KBM-7 (cell line): ENCODE measurements at places on chromosomes 4 and X.

- peak; percentile 36 for DNase-seq
Measured at GRCh38 chrX:10769195-10769594, 148.8 kb upstream of the MID1 start.

DNA sequence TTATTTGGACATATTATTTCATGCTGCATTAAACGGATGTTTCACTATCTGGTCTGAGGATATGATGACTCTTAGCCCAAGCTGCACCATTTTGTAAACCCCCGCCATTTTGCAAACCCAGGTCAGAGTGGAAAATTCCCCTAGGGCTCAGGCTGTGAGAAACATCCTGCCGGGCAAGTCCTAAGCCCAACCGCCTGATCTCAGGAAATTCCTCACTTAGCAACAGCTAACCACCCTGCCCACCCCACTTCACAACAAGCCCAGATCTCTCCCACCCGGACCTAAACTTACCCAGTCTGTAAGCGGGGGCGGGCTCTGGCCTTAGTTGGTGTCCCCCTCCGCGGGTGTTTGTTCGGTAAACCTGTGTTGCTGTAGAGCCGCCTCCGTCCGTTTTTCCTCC is 2747.1 kb downstream of the PCDH7 start:
- no peak for DNase-seq

DNA sequence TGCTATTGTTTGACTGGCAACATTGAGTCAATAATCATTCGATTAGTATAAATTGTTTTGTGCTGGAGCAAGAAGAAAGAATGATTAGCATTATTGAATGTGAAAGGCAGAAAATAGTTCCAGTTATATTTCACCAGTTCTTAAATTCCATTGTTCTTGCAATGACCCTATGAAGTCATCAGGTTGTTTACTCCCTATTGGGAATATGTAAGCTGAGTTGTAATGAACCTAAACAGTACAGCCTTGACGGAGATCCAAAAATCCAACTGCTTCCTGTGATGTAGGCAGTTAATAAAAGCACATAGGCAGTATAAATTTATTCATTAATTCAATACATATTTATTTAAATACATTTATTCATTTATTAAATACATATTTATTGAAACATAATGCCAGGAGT is 947.5 kb downstream of the PCDH7 start:
- no peak for DNase-seq

GRCh38 chr4:74357965-74358364 is 7.0 kb upstream of the EREG start:
- no peak for DNase-seq

DNA sequence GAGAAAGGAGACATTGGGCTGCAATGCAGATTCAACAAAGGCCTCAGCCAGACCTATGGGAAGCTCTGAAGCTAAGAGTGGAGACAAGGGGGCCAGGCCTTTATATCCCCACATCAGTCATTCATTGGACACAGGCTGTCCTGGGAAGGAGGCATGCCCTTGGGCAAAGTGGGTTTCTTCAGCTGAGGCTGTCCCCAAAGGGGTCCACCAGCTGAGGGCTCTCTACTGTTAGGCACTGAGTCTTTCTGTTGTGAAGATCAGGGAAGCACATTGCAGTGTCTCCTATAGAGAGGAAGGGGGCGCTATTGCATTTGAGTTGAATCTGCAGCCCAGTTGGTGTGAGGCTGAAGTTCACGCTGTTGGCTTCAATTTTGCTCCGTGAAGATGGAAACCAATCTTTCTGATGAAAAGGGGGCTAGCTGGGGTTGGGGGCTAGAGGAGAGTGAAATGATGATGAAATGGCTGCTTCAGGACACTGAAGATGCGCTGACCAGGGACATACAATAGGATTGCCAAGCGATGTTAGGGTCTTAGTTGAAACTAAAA is 48.0 kb downstream of the SLC25A5 start:
- peak; percentile 92 for DNase-seq

DNA sequence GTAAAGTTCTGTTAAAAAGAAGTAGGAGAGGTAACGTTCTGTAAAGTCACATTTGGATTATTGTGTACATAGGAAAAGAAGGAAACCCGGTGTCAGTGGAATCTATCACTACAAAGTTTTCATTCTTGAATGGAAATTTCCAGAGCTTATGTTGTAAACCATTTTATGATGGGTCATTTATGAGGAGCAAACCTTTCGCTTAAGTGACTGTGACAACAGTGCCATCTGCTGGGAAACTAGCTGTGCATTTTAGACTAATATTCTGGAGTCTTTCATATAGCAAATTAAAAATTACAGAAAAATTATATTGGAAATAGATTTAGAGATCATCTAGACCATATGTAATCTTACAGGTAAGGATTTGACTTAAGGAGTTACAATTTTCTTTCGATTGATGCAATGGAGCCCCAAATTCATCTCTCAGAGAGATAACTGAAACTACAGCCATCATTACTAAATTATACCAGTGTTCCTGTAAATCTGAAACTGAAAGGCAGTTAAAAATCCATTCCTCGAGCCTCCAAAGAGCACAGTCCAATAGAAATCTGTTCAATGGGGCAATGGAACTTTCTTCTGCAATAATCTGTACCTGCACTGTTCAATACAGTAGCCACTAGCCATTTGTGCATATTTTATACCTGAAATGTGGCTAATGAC is 26.9 kb downstream of the ASB9 start:
- DNase-seq: peak; percentile 29

- DNase-seq: no peak
Measured at GRCh38 chr4:189988877-189989431, 38.1 kb downstream of the FRG2 start.

- DNase-seq: no peak
Measured at GRCh38 chr4:99324979-99325378, 3.8 kb upstream of the ADH1B start.

DNA sequence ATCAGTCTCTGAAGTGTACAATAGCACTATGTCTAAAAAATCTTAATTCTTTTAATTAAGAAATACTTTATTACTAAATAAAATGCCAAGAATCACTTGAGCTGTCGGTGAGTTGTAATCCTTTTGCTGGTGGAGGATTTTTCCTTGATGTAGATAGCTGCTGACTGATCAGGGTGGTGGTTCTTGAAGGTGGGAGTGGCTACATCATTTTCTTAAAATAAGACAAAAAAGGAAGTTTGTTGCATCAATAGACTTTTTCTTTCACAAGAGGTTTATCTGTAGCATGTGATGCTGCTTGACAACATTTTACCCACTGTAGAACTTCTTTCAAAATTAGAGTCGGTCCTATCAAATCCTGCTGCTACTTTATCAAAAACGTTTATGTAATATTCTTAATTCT is 68.8 kb upstream of the ZC4H2 start:
- DNase-seq: no peak

DNA sequence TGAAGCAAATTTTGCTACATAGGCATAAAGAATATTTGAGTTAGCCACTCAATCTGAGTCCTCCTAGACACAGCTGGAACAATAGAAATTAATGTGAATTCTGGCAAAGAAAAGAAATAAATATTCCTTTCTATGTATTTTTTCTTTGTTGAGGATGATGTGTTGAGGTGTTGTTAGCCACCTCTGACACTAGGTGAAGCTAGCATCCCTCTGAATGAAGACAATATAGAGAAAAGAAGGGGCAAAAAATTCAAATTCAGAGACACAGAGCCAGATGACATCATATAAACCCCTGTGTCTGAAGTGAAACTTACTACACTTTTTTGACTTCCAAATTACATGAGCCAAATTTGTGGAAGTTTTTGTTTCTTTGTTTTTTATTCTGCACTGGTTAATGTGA is 34.6 kb upstream of the TMPRSS11D start:
- peak; percentile 29 for DNase-seq

DNA sequence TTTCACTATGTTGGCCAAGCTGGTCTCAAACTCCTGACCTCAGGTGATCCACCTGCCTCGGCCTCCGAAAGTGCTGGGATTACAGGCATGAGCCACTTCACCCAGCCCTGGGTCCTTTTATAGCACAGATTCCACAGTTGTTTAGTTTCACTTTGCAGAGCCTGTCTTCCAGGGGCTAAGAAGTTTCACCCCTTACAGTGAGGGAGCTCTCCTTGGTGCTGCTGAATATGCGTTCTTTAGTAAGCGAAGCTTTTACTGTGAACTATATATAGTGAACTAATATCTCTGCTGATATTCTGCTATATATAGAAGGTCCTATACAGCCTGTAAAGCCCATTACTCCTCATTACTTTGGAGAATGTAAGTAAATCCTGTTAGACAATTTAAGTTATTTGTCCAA is 4.2 kb downstream of the TCEAL6 start:
- DNase-seq: no peak

GRCh38 chr4:48503233-48504025 is 13.4 kb downstream of the ZAR1 start:
- no peak for DNase-seq

- DNase-seq: no peak
Measured at GRCh38 chrX:138740341-138740740, 28.8 kb upstream of the FGF13 start.

GRCh38 chrX:32451954-32452695 is 759.2 kb downstream of the DMD start:
- DNase-seq: no peak

- peak; percentile 32 for DNase-seq
Measured at GRCh38 chr4:73661646-73662119, 41.4 kb upstream of the RASSF6 start.

- peak; percentile 48 for DNase-seq
Measured at GRCh38 chrX:3638280-3638873, 75.1 kb downstream of the PRKX start.

DNA sequence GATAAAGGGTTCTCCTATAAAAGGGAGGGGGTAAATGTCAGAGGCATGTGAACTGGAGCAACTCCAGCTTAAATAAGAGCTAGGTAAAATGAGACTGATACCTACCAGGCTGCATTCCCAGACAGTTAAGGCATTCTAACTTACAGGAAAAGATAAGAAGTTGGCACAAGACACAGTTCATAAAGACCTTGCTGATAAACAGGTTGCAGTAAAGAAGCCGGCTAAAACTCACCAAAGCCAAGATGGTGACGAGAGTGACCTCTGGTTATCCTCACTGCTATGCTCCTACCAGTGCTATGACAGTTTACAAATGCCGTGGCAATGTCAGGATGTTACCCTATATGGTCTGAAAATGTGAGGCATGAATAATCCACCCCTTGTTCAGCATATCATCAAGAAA is 13.1 kb upstream of the SULT1B1 start:
- no peak for DNase-seq

- no peak for DNase-seq
Measured at GRCh38 chr4:154024097-154024694, 235.3 kb upstream of the SFRP2 start.

GRCh38 chr4:1582227-1582626 is 101.9 kb downstream of the FAM53A start:
- no peak for DNase-seq

- peak; percentile 0 for DNase-seq
Measured at GRCh38 chrX:115427861-115428410, 133.0 kb upstream of the PLS3 start.

GRCh38 chr4:175106301-175106700 is 188.1 kb downstream of the ADAM29 start:
- DNase-seq: no peak

DNA sequence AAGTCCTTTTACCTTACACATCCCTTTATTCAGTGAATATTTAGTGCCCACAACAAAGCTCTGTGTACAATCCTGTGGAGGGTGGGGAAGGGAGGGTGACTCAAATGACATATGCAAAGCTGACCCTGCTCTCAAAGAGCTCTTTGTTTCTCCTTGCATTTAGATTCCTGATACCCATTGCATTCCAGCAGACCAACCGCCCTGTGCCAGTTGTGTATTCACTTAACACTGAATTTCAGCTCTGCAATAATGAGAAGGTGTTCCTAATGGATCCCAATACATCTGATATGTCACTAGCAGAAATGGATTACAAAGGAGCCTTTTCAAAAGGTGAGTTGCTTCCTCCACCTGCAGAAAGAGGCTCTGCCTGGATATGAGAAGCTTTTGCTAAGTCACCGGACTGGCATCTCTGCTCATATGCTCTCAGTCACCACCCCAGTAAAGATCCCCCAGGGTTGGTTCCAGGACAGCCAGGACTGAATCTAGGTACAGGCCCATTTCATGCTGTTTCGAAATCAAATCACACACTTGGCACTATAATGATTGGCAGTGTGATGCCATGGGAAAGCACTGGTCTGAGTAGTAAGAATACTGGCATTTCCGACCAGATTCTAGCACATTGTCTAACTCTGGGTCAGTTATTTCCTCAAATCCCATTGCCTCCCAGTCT is 17.1 kb upstream of the ANXA3 start:
- no peak for DNase-seq

DNA sequence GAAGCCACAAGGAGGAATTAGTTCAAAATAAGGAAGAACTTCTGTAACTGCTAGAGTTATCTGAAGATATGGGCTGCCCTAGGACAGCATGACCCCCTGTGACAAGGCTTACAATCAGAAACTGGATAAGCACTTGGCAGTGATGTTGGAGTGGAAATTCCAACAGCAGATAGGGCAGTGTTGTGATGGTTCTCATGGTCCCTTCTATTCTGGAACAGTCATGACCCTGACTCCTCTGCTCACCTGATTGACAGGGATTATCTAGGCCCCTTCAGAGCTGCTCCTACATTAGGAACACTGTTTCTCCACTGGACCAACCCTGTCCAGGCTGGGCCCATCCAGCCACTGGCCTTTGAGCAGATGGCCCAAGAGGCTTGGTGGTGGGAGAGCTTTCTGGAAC is 17.9 kb downstream of the NALF2 start:
- peak; percentile 23 for DNase-seq

DNA sequence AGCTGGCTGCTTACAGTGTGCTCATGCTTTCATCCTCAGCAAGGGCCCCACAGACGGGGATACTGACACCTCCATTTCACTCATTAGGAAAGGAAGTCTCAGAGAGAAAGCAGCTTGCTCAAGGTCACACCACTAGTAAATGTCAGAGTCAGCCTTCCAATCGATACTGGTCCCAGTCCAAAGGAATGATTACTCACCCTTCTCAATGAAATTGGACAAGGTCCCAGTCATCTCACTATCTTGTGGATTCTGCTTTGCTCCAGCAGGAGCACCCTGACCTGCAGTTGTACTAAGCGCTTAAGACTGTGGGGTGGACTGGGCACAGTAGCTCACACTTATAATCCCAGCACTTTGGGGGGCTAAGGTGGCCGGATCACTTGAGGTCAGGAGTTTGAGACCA is 132.2 kb upstream of the SLC34A2 start:
- DNase-seq: no peak

- no peak for DNase-seq
Measured at GRCh38 chrX:74449937-74450330, 28.6 kb downstream of the SLC16A2 start.

- no peak for DNase-seq
Measured at GRCh38 chrX:39905946-39906345, 191.8 kb downstream of the BCOR start.

DNA sequence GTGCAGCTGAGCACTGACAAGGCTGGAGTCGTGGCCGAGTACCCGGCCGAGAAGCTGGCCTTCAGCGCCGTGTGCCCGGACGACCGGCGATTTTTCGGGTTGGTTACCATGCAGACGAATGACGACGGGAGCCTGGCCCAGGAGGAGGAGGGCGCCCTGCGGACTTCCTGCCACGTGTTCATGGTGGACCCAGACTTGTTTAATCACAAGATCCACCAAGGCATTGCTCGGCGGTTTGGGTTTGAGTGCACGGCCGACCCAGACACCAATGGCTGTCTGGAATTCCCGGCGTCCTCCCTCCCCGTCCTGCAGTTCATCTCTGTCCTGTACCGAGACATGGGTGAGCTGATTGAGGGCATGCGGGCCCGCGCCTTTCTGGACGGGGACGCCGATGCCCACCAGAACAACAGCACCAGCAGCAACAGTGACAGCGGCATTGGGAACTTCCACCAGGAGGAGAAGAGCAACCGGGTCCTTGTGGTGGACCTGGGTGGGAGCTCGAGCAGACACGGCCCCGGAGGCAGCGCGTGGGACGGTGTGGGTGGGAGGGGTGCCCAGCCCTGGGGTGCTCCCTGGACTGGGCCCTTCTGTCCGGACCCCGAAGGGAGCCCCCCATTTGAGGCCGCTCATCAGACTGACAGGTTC is 24.3 kb downstream of the RGS12 start:
- DNase-seq: no peak
